MM.1S (cell line): ENCODE measurements at places on chromosomes 16 and 17.

GRCh38 chr17:50199211-50199802 is 2.1 kb downstream of the COL1A1 start:
- no peak for DNase-seq

DNA sequence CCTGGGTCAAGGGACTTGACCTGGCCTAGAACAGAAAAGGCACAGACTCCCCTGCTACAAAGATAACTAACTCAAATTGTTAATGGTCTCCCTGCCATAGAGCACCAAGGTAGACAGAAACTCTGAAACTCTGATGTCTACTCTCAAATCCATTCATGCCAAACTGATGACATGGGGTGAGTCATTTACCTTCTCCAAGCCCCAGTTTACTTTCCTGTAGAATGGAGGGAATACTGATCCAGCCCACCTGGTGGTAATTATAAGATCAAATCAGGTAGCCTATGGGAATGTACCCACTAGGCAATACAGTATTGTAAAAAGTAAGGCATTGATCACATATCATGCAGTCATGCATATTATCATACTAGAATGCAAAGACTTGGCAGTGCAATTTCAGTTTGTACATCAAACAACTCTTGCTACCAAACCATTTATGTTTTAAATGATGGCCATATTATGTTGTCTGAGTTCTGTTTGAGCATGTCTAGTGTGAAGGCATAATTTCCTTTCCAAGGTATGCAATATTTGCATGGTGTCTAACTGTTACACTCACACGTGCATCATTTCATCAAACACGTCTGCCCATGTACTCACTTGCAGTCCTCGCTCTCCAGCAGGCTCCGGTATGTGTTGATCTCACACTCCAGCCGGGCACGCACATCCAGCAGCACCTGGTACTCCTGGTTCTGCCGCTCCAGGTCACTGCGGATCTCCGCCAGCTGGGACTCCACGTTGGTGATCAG is 3.0 kb downstream of the KRT31 start:
- no peak for DNase-seq

DNA sequence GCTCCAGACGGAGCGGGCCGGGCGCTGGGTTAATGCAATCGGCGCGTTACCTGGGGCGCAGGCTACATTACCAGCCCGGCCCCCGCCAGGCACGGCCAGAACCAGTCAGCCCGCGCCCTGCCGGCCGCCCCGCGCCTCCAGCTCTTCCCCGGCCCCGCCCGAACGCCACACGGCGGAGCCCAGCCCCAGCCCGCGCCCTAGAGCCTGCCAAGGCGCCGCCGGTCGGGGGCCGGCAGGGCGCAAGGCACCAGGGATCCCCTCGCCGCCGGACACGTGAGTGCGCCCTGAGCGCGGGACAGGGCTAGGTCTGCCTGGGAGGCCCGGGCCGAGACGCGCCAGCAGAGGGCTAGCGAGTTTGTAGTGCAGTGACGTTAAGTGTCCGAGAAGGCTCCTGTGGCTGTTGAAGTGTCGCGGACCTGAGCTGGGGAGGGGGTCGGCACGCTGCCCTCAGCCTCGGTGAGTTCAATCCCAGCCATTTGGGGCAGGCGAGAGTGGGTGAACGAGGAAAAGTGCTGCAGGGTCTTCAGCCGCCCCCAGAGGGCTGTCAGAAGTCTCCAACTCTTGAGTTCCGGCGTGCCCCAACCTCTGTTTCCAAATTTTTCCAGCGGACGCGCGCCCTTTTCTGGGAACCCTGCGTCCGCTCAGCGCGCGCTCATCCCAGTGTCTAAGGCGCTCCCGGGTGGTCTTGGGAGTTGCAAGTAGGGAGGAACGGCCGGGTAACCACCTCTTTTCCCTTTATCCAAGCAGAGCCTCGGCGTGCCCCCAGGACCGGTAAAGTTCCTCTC is at the start of gene SLC6A2:
SLC6A2 (plus strand) TSS at position 92 of the 785 bp plus-strand sequence. CDS start 707 bp downstream, outside the sequence.
- no peak for DNase-seq

- DNase-seq: peak; percentile 80
These were observed 3.3 kb upstream of the PPP1R1B start for GRCh38 chr17:39623356-39623950.

DNA sequence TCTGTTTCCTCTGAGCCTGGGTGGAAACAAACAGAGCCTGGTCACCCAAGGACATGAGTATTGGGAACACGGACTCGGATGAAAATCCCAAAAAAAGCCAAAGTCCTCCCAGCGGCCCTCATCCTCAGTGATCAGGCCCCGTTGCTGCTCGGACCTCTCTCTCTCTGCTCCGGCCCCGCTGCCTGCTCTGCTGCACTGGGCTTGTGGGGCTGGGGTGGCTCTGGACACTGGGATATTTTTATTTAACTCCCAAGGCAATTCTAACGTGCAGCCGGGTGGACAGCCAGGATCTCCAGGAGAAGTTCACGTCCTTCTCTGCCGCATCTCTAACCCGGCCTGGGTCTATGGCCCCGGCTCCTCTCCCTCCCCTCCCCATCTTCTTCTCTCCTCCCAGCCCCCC is 280.9 kb upstream of the TNRC6C start:
- no peak for DNase-seq

- no peak for DNase-seq
These were observed 3.3 kb upstream of the PSMD12 start for GRCh38 chr17:67369676-67370075.

DNA sequence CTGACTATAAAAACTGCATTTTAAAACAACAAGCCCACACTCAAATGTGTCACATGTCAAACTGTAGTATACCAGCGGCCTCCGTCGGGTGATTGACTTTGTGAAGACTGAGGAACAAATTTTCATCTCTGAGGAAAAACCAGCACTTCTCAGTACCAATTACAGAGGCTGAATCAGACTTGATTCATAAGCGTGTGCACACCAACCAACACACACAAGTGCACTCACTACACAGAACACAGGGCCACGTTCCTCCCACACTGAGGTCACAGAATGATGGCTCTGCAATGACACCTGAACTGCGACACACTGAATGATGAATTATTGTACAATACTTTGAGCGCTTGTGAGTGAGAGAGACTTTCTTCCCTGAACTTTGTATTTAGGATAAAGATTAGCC is 29.6 kb downstream of the XPO6 start:
- no peak for DNase-seq

DNA sequence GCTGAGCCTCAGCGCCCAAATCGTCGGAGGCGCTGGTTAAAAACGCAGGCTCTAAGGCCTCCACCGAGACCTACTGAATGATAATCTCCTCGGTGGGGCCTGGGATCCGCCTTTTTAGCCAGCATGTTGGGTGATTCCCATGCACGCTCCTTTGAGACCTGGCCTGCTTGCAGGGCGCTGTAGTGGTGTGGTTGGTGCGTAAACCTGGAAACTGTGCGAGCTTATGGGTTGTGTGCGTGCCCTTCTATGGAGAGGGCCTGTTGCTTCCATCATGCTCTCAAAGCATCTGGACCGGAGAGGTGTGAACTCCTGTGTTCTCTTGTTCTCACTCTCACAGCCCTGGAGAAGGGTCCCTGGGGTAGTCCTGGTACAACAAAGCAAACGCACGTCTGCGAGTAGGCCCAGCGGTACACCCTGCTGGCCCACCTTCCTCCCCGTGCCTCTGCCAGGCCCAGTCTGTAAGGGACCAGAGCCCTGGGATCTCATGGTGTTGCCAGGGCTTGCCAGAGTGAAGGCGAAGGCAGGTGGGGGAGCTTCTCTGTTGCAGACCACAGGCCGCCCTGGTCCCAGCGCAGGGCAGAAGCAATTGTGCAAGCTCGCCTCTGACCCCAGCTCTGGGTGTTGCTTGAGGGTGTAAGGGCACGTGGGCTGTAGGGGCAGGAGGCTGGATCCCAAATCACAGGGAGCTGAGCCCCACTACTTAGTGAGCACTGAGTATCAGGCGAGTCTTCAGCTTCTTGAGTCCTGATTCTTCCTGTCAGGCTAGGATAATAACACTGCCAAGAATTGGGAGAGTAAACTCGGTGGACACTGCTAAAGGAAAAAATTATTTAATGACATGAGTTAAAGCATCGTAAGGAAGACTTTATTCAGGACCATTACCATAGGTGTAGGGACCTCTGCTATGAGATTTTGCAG is 879 bp upstream of the LRRC75A start:
- no peak for DNase-seq

GRCh38 chr17:33127706-33128105 is 136.1 kb downstream of the SPACA3 start:
- DNase-seq: no peak

- no peak for DNase-seq
These were observed 36.4 kb upstream of the USP22 start for GRCh38 chr17:21079196-21079595.

DNA sequence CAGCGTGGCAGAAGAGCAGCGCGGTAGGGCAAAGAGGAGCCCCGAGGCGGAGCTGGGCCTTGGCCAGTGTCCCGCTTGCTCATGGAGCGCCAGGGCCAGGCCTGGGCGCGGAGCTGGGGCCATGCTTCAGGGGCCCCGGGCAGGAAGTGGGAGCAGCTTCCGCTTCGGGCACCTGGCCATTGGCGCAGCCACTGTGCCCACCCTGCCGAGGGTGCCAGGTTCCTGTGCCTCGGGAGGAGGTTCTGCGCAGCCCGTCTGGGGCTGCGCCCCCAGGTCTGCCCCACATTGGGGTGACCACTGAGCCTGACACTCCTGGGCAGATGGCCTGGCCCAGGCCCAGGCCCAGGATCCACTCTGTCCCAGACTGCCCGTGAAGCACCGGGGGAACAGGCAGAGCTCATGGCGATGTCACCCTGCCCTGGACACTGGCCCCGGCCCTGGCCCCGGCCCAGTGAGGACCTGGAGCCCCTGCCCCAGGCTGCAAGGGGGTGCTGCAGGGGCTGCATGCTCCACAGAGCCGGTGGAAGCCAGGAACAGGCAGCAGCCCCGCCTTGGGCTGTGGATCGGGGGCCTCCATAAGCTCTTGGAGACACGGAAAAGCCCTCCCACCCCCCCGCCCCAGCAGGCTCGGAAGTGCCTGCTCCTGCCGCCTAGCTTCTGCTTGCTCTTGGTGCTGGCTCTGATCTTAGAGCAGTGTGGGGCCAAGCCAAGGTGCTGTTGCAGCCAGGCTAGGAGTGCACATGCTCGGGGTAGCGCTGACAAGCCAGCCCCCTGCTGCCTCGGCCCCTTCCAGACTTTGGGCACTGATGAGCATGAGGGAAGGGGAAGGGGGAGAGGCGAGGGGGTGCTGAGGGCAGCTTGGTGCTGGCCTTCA is 35.9 kb upstream of the FOXJ1 start:
- DNase-seq: no peak

DNA sequence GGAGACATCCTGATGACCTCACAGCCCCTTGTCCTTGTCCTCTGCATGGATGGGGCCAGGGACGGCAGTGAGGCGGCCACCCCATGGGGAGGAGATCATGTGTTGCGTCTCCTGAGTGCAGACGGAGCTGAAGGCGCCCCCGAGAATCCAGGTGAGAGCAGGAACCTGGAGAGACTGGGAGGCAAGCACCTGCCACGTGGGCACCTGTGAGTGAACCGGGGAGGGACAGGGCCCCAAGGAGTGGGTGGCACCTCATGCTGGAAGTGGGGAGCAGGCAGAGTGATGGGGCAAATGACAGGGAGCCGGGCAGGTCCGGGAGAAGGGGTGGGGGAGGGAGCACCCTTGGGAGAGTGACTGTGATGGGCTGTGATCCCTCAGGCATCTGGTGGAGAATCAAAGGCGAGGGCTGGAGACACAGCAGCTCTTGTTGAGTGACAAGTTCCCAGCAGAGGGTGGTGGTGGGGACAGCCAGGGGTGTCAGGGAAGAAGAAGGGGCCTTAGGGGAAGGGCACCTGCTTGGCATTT is 174.3 kb upstream of the CHMP6 start:
- DNase-seq: no peak

GRCh38 chr16:65414284-65414984 is 292.6 kb upstream of the CDH11 start:
- DNase-seq: peak; percentile 72

DNA sequence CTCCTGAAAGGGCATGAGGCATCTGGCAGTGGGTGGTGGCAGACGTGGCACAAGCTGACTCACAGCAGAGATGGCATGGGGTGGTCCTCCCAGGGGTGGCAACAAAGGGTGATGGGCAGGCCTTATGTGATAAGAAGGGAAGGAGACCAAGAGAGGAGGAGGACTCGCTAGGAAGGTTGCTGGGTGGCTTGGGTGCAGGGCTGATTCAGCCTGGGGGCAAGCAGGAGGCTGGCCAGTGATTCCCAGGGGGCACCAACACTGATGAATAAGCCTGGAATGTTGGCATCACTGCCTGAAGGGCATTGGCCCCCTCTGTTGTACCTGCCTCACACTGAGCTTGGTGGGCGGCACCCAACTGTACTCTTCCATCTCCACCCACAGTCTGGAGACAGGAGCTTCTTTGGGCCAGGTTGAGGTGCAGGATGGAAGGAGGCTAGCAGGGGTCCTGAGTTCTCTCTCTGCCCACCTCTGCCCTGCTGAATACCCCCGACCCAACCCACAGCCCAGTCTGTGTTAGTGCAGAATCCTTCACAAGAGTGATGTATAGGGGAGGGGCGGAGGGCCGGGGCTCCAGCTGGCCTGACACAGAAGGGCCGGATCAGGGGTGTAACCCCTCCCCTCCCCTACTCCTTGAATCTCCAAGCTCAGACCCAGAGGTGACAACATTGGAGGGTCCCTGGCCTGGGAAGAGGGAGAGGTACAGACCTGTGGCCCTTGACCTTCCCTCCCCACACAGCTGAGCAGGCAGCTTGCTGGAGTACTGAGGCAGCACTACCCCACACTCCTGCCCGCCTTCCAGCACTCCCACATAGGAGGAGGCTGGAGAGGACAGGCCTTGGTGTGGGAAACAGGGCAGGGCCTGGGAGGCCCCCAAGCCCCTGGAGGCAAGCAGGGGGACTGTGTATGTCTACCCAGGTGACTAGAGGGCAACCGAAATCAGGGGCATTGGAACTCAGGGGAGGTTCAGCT is 2.6 kb downstream of the STAC2 start:
- DNase-seq: no peak

GRCh38 chr17:11511696-11512095 is 86.6 kb upstream of the DNAH9 start:
- DNase-seq: no peak

DNA sequence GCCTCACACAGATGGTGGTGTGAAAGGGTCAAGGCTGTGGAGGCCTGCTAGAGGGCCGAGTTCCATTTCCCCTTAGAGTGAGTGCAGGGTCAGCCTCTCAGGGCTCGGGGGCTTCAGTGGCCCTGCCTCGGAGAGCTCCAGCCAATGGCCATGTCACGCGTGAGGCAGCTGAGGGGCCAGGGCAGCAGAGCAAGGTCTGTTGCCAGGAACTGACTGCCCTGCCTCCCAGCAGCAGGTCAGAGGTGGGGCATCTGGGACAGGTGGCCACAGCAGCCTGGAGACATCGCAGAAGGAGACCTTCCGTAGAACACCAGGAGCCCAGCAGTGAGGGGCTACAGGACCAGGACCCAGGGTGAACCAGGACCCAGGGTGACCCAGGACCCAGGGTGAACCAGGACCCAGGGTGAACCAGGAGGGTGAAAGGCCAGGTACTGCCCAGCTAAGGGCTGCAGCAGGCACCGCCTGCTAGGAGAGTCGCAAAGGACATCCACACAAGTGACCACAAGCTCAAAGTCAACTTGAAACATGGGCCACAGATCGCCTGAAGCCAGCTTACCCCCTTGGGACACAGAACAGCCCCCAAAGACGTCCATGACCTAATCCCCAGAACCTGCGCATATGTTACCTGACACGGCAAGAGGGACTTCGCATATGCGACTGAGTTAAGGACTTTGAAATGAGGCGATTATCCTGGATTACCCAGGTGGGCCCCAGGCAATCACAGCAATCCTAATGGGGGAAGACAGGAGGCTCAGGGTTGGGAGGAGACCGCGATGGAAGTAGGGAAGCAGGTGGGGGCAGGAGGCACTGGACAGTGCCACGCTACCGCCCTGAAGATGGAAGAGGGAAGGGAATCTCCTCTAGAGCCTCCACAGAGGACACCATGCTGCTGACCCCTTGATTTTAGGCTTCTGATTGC is 4.8 kb upstream of the MEAK7 start:
- no peak for DNase-seq
